ENCODE measurements at places on chromosomes 16 and 17. TPM values are rescaled to one million over a fixed set of nuclear protein-coding genes. Genes with fewer than 3 reads are reported as not detected.

Gene TPSG1
- total RNA-seq, result not detected

Gene KRT33A
- not detected for total RNA-seq

Gene ZDHHC7
- total RNA-seq, result 56.2 TPM

Gene TK1
- total RNA-seq, result 5.2 TPM

Gene KRT31
- not detected for total RNA-seq

Gene TMEM88
- total RNA-seq, result 33.7 TPM

- peak; percentile 55 for DNase-seq
Observed at GRCh38 chr17:49851387-49852291, 3.8 kb upstream of the TAC4 start.

DNA sequence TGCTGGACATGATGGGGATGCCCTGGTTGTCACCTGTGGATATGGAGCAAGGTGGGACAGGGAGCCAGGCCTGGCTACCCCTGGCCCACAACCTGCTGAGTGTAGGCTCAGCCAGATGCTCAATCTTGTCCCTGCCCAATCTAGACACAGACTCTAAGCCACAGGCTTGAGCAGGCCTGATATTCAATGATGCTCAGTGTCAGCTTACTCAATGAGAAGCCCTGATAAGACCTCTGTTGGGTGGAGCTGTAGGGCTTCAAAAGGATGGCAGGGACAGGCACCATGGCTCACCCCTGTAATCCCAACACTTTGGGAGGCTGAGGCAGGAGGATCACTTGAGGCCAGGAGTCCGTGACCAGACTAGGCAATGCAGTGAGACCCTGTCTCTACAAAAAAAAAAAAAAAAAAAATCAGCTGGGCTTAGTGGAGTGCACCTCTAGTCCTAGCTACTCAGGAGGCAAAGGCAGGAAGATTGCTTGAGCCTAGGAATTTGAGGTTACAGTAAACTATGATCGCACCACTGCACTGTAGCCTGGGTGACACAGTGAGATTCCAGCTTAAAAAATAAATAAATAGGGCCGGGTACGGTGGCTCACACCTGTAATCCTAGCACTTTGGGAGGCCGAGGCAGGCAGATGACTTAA lies 3.4 kb downstream of the LCAT start:
- no peak for DNase-seq

DNA sequence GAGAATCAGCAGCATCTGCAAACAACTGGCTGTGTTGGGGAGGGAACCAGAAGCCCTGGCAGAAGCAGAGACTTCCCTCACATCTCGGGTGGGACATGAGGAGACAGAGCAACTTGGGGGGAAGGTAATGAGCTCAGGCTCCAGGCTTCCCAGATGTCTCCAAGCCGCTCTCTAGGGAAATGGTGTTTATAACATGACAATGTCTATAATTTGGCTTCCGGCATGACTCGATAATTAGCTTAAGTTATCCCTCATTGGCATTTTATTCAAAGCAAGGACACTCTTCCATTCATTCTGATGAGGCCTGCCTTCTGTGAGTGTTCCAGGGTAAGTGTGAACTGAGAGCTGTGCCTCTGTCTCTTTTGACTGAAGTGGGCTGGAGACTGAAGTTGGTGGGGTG lies 14.7 kb upstream of the MLLT6 start:
- DNase-seq, result no peak

DNA sequence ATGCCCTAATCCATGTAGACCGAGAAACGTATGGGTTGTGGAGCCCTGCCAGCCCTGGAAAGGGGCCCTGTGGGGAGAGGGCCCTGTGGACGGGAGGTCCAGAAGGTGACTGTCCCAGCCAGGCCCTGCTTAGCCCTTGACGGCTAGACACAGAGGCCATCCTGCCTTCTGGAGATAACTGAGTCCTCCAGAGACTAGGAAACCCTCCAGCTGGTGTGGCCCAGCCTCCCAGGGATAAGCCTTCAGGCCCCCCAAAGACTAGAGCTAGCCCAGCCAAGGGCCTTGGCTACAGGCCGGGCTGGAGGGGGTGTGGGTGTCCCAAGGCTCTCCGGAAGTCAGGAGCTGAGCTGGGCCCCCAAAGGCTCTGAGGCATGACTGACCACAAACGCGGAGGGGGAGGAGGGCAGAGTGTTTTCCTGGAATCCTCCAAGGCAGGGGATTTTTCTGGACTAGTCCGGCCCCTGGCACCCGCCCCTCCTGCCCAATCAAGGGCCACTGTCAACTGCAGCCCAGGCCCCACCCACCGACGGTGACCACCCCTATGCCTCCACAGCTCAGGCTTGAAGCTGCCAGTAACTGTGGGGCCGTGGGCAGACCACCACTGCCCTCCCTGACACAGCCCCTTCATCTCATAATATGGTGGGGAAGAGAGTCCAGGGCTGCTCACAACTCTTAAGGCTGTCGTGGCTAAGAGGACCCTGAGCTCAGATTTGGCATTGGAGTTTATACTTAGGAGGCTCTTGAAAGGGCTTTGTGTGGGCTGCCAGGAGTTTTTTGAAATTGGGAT lies 885 bp upstream of the VASN start:
- peak; percentile 84 for DNase-seq

- DNase-seq, result no peak
Observed at GRCh38 chr16:81080233-81080632, 3.2 kb upstream of the C16orf46 start.

GRCh38 chr17:72357764-72358365 lies 237.0 kb downstream of the SOX9 start:
- DNase-seq, result peak; percentile 45

- DNase-seq, result peak; percentile 79
Observed at GRCh38 chr17:15298176-15298575, 33.0 kb upstream of the PMP22 start.

GRCh38 chr17:74176546-74177001 lies 26.9 kb upstream of the RPL38 start:
- DNase-seq, result peak; percentile 27

- no peak for DNase-seq
Observed at GRCh38 chr17:75404731-75405364, 630 bp downstream of the GRB2 start.

DNA sequence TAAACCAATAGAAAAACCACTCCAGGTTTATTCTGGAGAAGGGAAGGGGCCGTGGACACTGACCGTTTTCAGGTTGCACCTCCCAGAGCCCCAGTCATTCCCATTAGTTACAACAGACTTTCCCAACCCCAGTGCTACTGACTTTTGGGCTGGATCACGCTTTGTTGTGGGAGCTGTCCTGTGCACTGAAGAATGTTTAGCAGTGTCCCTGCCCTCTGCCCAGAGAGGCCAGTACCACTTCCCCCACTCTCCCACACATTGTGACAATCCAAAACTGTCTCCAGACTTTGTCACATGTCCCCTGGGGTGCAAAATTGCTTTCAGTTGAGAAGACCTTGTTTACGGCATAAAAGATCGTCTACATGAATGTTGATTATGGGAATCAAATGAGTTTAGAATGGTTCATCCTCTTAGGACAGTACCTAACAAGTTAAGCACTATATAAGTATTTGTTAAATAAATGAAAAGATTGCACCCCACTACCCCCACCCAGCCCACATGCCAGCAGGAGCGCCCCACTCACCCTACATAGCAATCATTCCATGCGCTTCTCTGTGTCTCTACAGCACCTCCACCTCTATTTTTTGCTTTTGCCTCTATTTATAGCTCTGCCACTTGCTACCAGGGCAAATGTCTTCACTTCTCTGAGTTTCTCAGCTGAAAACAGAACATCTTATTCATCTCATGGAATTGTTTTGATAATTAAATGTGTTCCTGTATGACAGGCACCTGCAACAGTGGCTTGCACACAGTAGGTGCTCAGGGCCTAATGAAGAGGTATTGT lies 104.9 kb downstream of the AXIN2 start:
- DNase-seq, result no peak

DNA sequence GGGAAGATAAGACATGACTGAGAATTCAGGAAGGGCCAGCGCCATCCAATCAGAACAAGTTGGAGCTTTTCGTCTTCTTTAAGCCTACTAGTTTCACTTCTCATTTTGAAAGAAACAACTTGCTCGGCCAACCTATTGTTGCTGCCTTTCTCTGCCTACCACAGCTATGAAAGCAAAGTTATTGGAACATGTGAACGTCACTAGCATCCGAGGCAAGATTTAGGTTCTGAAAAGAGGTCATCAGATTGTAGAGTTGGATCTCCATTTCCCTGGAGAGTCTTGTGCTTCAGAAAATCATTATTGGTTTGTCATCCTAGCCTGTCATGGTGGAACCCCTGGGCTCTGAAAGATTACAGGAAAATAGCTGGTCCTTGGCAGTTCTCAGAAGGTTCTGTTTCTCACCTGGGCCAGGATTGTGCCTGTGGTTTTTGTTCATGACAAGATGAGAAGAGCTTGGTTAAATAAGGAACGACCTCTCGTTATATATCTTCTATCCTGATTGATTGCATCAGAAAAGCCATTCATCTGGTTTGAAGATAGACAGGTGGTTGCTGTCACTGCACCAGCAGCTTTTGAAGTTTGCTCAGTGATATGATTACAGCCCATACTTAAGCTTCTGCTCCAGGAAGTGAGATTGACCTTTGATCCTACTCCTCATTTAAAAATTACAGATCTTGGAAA lies 25.3 kb downstream of the CDH13 start:
- DNase-seq, result no peak

DNA sequence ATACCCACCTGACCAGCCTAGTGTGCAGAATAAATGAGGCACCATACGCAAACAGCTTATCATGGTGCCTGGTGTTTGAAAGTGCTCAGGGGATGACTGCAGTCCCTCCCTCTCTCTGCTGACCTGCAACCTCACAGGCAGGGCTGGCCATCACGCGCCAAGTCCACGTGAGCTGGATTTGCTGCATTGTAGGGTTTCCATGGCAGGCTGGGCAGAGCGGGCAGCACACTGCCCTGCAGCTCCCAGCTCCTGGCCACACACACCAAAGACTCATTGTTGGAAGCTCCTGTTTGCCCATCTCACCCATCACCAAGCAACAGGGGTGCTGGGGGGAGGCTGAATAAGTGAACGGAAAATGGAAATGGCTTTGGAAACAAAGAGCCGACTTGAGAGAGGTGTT lies 81.8 kb downstream of the IRX3 start:
- no peak for DNase-seq

GRCh38 chr16:30054959-30055553 lies 10.5 kb upstream of the ALDOA start:
- no peak for DNase-seq

- no peak for DNase-seq
Observed at GRCh38 chr16:87351320-87351698, 32.3 kb downstream of the FBXO31 start.

DNA sequence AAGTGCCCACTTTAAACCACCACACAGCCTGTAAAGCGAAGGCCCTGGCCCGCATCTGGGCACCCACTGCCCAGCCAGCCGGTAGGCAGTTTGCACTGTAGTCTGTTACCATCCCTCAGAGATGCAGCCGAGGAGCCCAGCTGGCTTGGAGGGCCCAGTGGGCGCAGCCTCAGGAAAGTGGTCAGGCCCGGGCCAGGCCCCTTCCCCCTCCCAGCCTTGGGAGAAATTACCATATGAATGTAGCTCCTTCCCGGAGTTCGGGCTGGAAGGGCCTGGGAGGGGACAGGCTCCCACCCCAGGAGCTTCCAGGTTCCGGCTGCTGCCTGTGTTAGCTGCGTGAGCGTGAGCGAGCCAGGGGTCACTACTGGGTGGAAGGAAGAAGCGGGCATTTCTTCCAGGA lies 325.4 kb downstream of the SEC14L1 start:
- DNase-seq, result no peak

GRCh38 chr17:36001862-36002603 lies 680 bp upstream of the CCL15 start:
- no peak for DNase-seq

- DNase-seq, result peak; percentile 90
Observed at GRCh38 chr16:59878479-59878878, 1144.4 kb upstream of the GOT2 start.

DNA sequence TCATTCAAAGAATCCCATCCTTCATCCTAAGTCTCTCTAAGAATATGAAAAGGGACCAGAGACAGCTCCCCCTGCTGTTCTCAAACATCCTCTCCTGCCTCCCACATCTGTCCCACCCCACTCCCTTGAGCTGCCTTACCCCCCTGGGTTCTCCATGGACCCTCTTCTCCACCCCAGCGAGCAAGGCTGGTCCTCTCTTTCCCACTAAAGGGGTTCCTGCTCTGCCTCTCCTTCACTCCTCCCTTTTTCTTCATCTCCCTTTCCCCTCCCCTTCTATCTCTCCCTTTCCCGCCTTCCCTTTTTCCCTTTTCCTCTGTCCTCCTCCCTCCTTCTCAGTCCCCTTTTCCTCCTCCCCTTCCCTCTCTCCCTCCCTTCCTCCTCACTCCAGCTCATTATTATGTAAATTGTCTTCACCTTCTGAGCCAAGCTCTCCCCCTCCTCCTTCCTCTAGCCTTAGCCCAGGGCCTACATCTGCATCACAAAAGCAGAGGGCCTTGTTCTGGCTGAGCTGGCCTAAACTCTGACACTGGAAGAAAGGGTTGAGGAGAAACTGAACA lies 90.0 kb downstream of the GNAO1 start:
- no peak for DNase-seq

DNA sequence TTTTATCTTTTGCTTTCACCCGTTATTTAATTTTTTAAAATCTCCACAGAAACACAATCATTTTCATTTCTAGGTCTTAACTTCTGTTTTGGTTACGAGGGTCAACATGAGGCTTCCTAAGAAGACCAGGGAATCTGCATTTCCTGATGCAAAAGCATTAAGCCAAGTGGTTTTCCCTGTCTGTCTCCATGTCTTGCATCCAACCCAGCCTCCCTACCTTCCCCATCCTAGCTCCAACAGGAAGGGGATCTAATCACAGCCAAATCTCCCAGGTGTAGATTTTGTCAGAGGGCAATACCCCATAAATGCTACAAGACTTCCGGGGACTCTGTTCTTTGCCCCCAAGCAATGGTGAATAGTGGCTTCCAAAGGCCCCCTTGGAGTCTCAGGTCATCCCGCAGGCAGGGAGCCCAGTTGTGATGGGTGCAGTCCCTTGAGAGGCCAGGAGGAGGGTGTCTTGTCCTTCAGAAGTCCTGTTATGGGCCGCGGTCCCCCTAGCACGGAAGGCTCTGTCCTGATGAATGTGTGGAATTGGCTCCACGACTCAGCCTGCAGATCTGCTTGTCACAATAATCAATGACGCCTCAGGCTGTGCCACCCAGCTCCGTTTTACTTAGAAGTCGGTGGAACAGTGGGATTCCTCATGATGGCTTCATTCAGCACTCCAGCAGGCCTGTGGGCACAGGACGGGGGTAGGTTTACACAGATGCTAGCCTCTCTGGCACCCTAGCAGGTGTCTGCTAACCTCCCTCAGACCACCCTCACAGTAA lies 141.1 kb downstream of the RGS9 start:
- peak; percentile 53 for DNase-seq

- DNase-seq, result no peak
Observed at GRCh38 chr17:34378664-34379101, 15.7 kb upstream of the CCL1 start.

- DNase-seq, result no peak
Observed at GRCh38 chr16:81590714-81591544, 146.3 kb downstream of the CMIP start.
